Kidney capillary endothelial cell (primary cell): ENCODE measurements at places on chromosomes 12 and 14.

- DNase-seq = peak; percentile 33
Measured at GRCh38 chr12:113149361-113150150, at the start of gene CFAP73. TSS of gene CFAP73 (plus strand) at chr12:113149724. CDS start at chr12:113149858, 134 bp downstream.

- DNase-seq = no peak
Measured at GRCh38 chr14:99564256-99564925, 39.6 kb downstream of the CCDC85C start.

- no peak for DNase-seq
Measured at GRCh38 chr12:7302266-7302986, 1.4 kb upstream of the ACSM4 start.

DNA sequence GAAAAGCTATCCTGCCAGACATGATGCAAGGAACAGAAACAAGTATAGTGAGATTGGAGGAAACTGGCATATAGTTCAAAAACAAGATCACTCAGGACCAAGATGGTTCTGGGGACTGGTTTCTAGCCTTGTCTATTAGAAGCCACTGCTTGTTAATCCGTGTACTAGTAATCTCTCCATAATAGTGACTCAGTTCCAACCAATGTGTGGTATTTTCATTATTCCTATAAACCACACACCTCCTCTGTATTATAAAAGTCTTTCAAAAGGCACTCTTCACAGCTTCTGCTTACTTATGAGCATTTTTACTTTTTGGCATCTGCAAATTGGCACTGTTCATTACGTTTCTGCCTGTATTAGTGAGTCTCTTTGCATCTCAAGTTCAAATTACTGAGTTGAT is 140.3 kb downstream of the SLC6A15 start:
- no peak for DNase-seq

DNA sequence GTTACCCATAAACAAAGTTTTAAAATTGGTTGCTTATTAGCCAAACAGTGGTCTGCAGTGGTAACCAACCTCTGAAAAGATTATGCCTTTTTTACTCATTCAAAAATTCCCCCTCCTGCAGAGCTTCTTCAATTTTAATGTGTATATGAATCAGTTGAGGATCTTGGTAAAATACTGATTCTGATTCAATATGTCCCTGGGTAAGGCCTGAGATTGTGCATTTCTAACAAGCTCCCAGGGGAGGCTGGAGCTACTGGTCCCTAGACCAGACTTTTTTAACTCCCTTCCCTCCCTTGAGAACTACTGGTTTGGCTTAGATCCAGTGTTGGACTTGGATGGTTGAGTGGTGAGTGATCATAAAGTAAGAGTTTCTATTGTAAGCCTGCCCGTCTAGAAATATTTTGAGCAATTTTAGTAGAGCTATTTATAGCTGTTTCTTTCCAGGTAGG is 90.2 kb downstream of the FUT8 start:
- DNase-seq = no peak

GRCh38 chr12:114238808-114239207 is 167.1 kb downstream of the TBX5 start:
- DNase-seq = no peak

DNA sequence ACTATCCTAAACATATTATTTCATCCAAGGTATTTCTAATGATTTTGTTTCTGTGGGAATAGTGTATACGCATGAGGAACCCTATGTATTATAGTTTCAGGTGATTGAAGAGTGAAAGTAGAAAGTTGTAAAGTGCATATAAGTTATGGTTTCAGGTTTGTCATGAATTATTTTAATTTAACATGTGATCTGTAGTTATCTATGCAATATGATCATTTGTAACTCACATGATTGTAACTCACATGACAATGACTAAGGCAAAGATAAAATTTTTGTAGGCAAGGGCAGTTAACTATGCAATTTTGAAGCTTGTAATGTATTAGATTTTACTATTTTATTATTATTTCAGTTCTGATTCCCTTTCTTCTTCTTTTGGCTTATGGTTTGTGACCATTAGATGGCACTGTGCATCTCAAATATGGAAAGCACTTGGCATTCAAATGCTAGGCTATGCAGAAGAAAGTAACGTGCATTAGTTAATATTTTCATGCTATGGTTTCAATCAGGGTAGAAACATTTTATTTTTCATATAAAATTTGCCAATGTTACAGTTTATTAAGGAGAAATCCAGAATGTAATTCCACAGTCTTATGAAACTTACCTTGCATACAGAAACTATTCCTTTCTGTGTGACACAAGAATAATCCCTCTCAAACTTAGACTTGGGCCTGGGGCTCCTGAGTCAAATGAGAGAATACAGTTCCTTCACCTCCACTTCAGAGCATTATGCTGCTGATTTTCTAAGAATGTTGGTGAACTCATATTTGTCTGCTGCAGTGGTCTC is 15.8 kb upstream of the TMEM30B start:
- peak; percentile 71 for DNase-seq

DNA sequence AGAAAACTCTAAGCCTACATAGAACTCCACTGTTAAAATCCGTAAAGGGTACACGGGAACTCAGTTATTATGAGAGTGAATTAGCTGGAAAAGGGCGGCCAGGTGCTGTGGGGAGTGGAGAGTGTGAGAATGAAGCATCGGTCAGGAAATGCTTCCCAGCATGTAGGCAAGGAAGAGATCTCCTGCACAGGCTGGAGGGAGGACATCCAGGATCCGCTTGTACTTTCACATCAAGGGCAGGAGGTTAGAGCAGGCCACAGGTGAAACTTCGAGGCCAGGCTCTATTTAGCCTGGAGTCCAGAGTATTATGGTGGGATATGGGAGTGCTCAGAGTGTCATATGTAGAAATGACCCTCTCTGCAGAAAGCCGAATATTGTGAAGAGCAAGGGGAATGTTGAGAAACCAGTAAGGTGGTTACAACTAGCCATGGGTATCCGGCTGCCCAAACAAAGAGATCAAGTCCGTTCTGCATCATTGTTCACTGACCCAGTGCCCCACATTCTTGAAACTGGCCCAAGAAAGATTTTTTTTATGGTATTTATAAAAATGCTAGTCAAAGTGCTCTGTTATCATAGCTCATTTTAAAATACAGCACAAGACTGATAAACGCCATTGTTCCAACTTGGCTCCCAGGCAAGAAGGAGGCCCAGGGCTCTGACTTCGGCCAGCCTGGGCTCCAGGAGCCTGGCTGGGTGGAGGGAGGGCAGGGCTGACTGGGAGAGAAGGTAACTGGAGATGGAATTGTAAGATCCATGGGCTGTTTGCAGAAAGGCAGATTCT is 79.4 kb upstream of the HIF1A start:
- no peak for DNase-seq

DNA sequence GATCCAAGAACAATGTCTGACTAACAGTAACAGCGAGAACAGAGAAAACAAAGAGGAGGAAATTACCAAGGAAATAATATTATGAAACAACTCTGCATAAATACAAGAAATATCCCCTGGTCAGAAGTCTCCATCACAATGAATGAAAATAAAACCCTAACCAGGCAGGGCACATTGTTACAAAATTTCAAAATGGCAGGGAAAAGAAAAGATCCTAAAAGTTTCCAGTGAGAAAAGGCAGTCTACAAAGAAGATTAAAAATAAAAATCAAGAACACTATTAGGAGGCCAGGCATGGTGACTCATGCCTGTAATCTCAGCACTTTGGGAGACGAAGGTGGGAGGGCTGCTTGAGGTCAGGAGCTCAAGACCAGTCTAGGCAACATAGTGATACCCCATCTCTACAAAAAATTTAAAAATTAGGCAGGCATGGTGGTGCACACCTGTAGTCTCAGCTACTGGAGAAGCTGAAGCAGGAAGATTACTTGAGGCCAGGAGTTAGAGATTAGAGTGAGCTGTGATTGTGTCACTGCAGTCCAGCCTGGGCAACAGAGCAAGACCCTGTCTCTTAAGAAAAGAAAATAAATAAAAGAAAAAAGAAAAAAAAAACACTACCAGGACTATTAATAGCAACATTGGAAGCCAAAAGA is 47.8 kb downstream of the FERMT2 start:
- peak; percentile 30 for DNase-seq

DNA sequence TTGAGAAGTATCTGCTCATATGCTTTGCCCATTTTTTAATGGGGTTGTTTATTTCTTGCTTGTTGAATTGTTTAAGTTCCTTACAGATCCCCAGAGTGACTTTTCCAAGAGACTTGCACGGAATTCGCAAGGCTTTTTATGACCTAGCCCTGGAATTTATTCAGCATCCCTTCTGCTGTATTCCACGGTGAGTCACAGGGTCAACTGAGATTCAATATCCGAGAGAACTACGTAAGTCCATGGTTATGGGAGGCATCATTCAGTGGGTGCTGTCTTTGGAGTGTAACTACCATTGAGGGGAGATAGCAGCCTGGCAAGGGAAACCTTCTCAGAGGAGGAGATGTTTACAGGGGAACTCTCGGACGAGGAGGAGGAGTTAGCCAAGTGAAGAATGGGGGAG is 20.9 kb upstream of the GPRC5A start:
- peak; percentile 38 for DNase-seq

- DNase-seq = no peak
Measured at GRCh38 chr14:102445066-102445465, 64.5 kb downstream of the ANKRD9 start.

GRCh38 chr14:72178517-72178916 is 246.3 kb downstream of the RGS6 start:
- no peak for DNase-seq

DNA sequence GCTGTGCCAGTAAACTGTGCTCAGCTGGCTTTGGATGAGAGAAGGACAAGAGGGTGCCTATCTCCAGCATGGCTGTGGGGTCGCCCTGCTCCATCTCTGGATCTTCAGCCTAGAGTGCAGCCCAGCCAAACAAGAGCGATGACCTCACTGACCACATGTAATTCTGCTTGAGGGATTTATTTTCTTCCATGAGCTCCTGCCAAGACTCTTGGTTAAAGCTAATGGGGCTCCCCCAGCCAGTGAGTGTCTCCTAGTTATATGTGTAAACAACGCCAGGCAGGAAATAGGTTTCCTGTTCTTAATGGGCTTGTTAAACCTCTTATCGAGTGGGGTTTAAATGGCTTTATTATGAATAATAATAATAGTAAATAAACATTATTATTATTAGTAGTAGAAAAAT is 397.2 kb downstream of the NRXN3 start:
- DNase-seq = no peak

DNA sequence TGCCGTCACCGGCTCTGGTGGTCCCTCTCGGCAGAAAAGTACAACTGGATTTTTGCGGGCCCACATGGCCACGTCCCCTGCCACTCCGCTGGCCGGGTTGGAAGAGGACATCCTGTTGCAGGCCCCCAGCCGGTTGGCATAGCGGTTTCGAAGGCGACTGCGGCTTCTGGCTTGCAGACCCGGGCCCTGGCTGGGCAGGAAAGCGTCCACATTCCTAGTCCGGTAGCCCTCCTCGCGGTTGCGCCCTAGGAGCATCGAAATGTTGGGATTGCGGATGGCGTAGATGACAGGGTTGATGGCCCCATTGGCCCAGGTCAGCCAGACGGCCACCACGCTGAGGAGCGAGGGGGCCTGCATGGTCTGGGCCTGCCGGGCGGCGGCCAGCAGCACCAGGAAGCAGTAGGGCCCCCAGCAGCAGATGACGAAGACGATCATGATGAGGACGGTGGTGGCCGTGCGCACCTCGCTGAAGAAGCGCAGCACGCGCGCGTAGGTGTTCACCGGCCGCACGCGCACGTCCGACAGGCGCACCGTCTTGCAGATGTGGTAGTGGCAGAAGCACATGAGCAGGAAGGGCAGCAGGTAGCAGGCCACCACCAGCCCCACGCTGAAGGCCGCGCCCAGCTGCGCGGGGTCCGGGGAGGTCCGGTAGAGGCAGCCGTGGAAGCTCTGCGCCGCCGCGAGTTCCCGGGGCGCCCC is 1.2 kb downstream of the GPR135 start:
- DNase-seq = no peak

DNA sequence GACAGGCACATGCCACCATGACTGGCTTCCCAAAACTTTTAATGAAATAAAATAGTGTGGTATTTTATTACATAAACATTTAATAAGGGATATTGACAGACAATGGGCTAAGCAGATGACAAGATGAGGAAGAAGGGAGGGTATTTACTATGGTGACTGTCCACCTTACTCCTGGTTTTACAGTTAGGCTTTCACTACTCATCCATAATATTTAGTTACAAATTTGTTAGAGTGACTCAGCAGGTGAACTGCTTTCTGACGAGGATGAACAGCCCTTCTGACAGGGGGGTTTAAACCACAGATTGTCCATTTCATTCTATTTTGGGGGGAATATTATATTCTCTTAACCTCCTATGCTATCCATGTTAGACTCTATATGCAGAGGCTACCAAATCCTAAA is 3.6 kb upstream of the PALS1 start:
- DNase-seq = no peak

DNA sequence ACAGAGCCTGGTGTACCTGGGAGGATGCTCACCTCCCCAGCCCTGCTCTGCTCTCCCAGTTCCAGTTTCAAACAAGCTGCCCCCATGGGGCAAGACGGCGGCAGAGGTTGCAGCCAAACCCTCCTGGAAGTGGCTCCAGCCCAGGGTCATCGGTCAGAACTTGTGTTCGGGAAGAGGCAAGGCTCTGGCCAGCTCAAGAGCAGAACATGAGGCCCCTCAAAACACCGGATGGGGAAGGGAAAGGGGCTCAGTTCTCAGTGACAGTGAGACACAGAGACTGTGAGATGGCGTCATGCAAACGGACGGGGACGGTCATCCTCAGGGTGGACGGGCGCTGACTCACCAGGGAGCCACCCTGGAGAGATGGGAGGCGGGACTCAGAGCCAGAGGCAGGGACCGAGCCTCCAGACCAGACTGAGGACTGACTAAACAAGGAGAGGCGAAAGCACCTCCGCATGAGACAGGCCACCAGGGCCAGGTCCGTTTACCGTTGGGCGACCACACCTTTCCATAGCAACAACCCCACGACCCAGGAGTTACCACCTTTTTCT is 63.9 kb upstream of the GALNT9 start:
- DNase-seq = no peak

- no peak for DNase-seq
Measured at GRCh38 chr14:100746326-100746725, 19.6 kb downstream of the DLK1 start.
